ENCODE measurements at places on chromosomes 16 and 17.

DNA sequence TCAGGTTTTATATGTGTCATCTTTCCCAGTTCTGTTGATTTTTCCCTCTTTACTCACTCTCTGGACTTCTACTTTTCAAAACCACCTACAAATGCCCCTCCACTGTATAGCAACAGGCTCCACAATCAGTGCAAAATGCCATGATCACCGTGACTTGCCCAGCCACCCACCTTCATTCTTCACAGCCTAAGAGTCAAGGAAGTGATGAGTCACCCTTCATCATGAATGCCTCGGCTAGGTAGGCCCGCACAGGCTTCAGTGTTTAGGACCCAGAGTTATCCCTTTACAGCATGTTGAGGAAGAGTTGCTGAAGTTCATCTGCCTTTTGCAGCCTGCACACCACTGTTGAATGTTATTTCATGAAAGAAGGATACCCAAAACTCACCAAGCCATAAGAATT, 158.6 kb downstream of the PMP22 start:
- no peak for DNase-seq

DNA sequence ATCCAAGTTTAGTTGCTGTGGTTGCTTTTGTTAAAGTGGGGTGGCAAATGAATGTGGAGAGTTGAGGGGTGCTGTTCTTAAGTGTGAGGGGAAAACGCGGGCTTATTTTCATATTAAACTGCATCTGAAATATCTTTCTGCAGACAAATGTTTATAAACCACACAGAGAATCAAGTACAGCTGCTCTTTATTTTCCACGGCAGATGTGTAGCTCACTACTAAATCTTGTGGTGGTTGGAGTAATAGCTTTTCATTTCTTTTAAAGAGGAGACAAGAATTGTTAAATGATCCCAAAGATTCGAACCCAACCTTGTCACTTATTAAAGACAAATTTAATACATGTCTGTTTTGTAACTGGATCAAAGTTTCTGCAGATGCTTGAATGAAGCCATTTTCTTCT, 2.1 kb downstream of the CLTC start:
- no peak for DNase-seq

DNA sequence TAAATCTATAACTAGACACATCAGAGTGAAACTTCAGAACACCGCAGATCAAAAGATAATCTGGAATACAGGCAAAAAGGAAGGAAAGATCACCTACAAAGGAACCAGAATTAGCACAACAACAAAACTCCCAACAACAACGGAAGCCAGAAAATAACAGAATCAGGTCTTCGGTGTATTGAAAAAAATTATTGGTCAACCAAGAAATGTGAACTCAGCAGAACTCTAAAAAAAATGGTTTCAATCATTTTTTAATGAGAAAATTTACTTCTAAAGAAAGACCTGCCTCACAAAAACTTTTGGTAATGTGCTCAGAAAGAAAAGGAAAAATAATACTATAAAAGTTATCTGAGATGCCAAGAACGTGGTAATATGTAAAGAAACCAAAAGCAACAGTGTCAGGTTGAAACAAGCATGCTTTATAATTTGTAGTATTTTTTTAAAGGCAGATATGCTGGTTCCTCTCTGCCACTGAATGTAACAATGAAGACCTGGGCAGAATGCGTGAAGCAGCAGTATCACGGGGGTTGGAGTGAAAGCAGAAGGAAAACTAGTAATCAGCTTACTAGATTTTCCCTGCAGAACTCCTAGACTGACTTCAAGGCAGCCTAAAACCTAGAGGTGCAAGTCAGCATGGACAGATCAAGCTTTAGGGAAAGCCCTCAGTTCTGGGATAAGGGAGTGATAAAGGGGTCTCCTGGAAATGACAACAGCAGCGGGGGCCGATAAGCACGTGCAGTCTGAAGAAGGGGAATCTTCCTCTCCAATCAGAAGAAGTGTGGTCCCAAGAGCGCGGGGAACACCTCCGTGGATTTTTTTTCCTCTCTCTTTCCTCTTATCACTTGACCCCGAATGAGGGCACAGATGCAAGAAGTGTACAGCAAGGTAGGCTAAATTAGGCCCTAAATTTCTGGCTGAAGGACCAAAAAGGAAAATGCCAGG, 80.9 kb upstream of the TEKT1 start:
- no peak for DNase-seq

GRCh38 chr17:78089576-78090281, 38.8 kb downstream of the TMC6 start:
- no peak for DNase-seq
